Caco-2 (cell line): ENCODE measurements at places on chromosomes 16 and 17. TPM values are rescaled to one million over a fixed set of nuclear protein-coding genes. Genes with fewer than 3 reads are reported as not detected.

DNA sequence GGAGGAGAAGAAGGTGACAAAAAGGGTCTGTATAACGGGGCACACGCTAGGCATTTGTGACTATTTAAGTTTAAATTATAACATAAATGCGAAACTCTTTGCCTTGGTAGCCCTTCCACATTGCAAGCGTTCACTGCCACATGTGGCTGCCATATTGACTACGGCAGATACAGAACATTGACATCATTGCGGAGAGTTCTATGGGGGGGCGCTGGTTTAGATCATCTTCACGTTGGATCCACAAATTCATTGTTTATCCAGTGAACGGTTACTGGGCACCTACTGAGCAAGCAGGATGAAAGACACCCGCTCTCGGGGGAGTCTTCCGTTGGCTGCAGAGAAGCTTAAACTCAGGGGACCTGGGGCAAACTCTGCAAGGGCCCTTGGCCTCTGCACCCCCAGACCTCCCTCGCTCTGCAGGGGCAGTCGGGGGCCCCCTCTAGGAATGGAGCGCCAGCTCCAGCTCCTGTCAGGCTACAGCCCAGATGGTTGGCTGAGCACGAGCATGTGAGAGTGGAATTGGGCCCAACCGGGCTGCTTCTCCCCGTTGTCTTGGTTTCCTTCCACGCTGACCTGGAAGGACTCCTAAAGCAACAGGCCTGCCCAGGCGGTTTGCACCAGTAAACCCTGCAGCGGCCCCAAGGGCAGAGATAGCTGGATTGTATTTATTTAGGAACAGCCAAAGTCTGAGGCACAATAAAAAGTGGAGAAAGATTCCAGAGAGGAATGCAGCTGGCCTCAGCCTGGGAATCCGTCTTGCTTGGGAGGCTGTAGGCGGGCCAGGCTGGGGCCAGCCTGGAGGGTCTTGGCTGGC, 172.2 kb downstream of the SEC14L1 start:
- DNase-seq = peak; percentile 81
- H3K4me1 ChIP-seq = peaks cover 54% of the 10 kb centered on the region
- H3K27me3 ChIP-seq = no peaks in the 10 kb centered on the region
- peaks cover 12% of the 10 kb centered on the region for H3K36me3 ChIP-seq

DNA sequence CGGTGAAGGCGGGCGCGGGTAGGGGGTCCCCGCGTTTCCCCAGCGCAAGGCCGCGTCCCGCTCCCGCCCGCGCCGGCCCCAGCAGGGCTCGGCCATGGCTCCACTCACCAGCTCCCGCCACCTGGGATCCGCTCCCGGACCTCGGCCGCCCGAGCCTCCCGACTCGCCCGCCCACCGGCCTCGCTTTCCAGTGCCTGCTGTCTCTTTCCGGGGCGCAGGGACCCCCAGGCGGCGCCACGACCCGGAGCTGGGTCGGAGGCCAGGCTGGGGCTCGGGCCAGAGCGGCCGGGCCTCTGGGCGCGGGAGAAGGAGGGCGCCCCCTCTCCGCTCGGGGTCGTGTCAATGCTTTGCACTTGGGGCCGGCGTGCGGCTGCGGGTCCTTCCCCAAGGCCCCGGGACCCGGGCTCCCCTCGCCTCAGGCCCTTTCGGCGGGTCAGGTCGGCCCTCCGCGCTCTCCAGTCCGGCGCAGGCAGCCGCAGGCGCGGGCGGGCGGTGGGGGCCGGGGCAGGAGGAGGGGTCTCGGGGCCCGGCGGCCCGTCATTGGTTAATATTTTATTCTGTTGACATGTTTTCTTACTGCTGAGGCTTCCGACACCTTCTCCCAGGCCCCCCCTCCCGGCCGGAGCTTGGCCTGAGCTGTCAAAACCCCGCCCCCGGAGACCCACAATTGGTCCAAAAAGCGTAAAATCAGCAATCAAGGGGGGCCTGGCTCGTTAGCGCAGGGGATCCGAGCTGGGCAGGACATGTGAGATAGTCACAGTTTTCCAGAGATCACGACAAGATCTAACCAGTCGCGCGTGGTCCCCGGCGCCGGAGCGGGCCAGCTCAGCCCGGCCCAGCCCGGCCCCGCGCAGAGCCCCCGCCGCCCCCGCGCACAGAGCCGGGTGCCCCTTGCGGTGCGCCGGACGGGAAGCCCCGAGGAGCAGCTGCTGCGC, at the start of gene TBX2:
Gene TBX2 (plus strand): TSS at position 713 of the 935 bp plus-strand sequence. CDS start 334 bp downstream, outside the sequence.
- H3K4me3 ChIP-seq = peak within 1 kb of the TSS; percentile 72
- H3K27ac ChIP-seq = peak within 1 kb of the TSS; percentile 78
- peak; percentile 89 for DNase-seq
- H3K4me1 ChIP-seq = peaks cover 16% of the 10 kb centered on the region
- no peaks in the 10 kb centered on the region for H3K36me3 ChIP-seq
- H3K27me3 ChIP-seq = no peaks in the 10 kb centered on the region

GRCh38 chr16:49566432-49566831, 192.8 kb downstream of the C16orf78 start:
- H3K36me3 ChIP-seq = no peaks in the 10 kb centered on the region
- H3K27ac ChIP-seq = no peak overlapping the region
- no peaks in the 10 kb centered on the region for H3K27me3 ChIP-seq
- no peak overlapping the region for H3K4me3 ChIP-seq

DNA sequence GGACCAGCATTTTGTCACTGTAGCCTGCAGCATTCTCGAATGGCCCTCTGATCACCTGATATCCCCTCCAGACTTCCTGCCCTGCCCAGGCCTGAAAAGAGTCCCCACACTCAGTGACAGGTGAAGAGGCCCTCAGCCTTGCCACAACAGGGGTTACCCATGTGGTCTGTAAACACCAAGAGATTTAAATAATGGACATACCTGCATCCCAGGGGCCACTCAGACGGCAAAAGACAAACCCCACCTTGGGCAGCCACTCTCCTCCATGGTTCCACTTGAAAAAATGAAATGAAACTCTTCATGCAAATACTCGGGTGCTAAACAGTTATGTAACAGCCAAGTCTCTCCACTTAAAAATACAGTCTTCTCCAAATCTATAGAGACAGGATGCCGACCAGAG, 22.9 kb upstream of the PECAM1 start:
- H3K4me3 ChIP-seq = no peak overlapping the region
- no peak for DNase-seq

- no peak for DNase-seq
- no peaks in the 10 kb centered on the region for H3K36me3 ChIP-seq
- no peak overlapping the region for H3K27ac ChIP-seq
- no peaks in the 10 kb centered on the region for H3K27me3 ChIP-seq
- H3K4me1 ChIP-seq = 0 out of 2 replicates have a peak, but pooled peaks cover 4% of the 10 kb centered on the region
- H3K4me3 ChIP-seq = no peak overlapping the region
Measured at GRCh38 chr17:62658136-62658920, 30.9 kb downstream of the MRC2 start.

DNA sequence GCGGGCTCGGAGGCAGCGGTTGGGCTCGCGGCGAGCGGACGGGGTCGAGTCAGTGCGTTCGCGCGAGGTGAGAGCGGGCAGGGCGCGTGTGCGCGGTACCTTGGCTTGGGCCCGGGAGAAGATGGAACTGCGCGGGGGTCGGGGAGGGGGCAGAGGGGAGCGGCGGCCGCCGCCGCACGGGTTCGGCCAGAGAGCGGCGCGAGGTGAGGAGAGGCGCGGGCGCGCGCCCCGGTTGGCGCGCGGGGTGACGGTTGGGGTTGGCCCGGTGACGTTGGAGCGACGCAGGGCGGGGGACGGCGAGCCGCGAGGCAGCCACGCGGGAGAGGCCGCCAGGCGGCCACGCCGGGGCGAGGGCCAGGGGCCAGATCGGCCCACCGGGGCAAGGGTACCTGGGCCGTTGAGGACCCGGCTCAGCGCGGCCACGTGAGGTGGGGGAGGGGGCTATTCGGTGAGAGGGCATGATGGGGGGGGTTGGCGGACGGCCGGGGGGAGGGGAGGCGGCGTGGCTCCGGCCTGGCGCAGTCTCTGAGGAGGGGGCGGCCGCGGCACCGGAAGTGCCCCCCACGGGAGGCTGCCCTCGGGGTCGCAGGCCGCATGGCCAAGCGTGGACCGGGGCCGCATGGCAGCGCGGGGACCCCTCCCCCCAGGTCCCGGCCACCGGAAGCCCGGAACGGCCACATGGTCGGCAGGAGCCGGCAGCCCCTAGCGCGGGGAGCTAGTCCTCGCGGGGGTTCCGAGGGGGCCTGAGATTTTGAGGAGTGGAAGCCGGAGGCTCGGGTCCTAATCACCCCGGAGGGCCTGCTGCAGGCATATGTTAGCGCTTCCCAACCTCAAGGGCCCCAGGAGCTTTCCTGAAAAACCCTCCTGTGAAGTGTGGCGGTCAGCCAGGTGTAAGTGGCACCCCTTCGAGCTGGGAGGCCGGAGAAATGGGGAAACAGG, 527 bp downstream of the EIF5A start:
- H3K4me1 ChIP-seq = no peaks in the 10 kb centered on the region; the same call in 1 of the 2 replicates
- peak overlapping the region; percentile 93 for H3K27ac ChIP-seq
- H3K4me3 ChIP-seq = peak overlapping the region; percentile 71

GRCh38 chr16:86836503-86837129, 258.3 kb downstream of the FOXL1 start:
- no peaks in the 10 kb centered on the region for H3K4me1 ChIP-seq
- DNase-seq = no peak

GRCh38 chr17:56629531-56630075, 36.1 kb downstream of the NOG start:
- no peak overlapping the region for H3K27ac ChIP-seq
- H3K36me3 ChIP-seq = no peaks in the 10 kb centered on the region
- H3K27me3 ChIP-seq = 0 out of 2 replicates have a peak, but pooled peaks cover 2% of the 10 kb centered on the region
- H3K4me3 ChIP-seq = no peak overlapping the region

DNA sequence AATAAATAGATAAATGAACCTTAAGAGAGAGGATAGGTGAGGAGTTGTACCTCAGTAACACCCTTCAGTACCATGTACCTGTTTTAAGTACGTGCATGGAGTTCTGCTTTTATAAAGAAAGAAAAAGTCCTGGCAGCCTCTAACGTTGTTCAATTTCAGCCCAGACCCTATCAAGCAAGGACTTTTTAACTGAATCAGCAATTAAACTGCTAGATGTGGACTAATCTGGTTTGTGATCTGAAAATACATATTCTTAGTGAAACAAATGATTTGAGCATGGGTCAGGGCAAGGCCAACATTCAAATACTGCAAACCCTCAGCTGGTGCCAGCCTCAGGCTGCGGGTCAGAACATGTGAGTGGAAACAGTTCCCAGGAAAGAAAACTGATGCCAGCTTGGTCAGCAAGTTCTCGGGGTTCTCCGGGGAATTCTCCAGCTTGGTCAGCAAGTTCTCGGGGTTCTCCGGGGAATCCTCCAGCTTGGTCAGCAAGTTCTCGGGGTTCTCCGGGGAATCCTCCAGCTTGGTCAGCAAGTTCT, 84.5 kb downstream of the MRM3 start:
- no peak overlapping the region for H3K27ac ChIP-seq
- H3K4me3 ChIP-seq = no peak overlapping the region
- H3K36me3 ChIP-seq = no peaks in the 10 kb centered on the region
- H3K4me1 ChIP-seq = no peaks in the 10 kb centered on the region

- no peak for DNase-seq
- no peaks in the 10 kb centered on the region for H3K27me3 ChIP-seq
- H3K4me1 ChIP-seq = no peaks in the 10 kb centered on the region
- H3K4me3 ChIP-seq = no peak overlapping the region
- H3K27ac ChIP-seq = no peak overlapping the region
- no peaks in the 10 kb centered on the region for H3K36me3 ChIP-seq
Measured at GRCh38 chr16:6407596-6407995, 925.0 kb upstream of the RBFOX1 start.

DNA sequence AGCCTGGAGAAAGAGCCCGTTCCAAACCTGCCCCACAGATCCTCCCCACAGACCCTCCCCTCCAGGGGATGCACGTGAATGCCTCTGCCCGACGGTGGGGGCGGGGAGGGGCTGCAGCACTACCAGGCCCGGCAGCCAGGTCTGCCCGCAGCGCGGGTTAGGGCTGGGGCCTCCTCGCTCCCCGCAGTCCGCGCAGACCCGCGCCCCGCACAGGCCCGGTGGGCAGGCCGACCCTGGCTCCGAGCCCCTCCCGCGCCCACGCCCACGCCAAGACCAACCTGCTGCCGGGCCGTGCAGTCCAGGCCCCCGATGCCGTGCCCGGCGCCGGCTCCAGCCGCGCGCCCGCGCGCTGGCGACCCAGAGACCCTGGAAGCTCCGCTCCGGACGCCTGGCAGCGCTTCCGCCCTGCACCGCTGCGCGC, at the start of gene RPUSD1:
Gene RPUSD1 (minus strand): TSS at position 404 of the 421 bp plus-strand sequence. CDS start 644 bp downstream, outside the sequence.
- peaks cover 11% of the 10 kb centered on the region; the same call in 1 of the 2 replicates for H3K4me1 ChIP-seq
- H3K36me3 ChIP-seq = peaks cover 3% of the 10 kb centered on the region; the same call in 1 of the 2 replicates
- no peak within 1 kb of the TSS for H3K27ac ChIP-seq
- no peaks in the 10 kb centered on the region for H3K27me3 ChIP-seq
- peak; percentile 54 for DNase-seq

DNA sequence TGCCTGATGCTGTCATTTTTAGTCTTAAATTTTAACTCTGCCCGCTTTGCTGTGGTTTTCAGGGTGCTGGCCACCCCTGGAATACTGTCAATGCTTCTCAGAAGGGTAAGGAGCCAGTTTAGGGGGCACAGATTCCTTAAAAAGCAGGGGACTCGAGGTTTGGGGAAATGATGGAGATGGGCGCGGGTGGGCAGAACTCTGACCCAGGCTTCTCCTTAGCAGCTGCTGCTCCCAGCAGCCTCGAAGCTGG, 23.7 kb downstream of the STAT5A start:
- no peaks in the 10 kb centered on the region for H3K27me3 ChIP-seq
- H3K4me1 ChIP-seq = peaks cover 17% of the 10 kb centered on the region
- H3K27ac ChIP-seq = peak overlapping the region; percentile 33
- DNase-seq = no peak

DNA sequence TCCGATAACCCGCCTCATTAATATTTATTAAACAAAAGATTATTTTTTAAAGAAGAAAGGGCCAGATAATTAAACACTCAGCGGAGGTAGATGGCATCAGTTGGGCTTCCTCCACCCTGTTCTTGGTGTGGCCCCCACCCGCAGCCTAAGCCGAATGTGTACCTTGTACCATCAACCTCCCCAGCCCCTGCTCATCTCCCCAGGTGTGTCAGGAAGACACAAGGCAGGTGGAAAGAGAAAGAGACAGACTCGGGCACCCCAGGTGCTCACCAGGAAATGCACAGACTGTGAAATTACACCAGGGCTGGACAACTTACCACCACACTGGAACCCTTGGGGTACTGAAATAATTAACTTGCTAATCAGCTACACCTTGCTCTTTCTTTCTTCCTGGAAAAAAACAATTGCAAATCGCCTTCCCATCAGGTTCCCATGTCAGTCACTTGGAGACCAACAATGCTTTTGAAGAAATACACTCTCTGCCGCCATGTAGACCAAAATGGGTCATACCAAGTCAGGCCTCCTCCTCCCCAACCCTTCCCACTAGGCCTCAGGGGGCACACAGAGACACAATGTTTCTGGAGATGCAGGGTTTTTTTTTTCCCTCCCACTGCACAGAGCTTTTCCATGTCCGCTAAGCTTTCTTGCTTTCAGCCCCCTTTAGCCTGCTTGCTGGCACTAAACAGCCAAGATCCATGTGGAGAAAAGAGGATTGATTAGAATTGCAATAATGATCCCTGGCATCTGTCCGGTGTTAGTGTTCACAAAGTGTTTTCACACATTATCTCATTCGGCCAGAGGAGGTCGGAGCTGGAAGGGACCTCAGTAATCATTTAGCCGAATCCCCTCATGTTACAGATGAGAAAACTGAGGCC, 8.6 kb upstream of the LHX1 start:
- peaks cover 7% of the 10 kb centered on the region for H3K27me3 ChIP-seq
- no peak for DNase-seq
- H3K4me1 ChIP-seq = no peaks in the 10 kb centered on the region
- no peak overlapping the region for H3K4me3 ChIP-seq

GRCh38 chr16:87053016-87053982, 263.9 kb downstream of the C16orf95 start:
- no peaks in the 10 kb centered on the region; the same call in 1 of the 2 replicates for H3K4me1 ChIP-seq
- no peak overlapping the region for H3K4me3 ChIP-seq
- H3K36me3 ChIP-seq = no peaks in the 10 kb centered on the region; the same call in 1 of the 2 replicates
- H3K27me3 ChIP-seq = no peaks in the 10 kb centered on the region

The ACSM5 gene
- not detected in 2 replicates for total RNA-seq

The CACNG4 gene
- total RNA-seq = 10.1 and 12.8 TPM in 2 replicates

The CTCF gene
- 60.8 and 67.8 TPM in 2 replicates for total RNA-seq

The ZPBP2 gene
- total RNA-seq = not detected in 2 replicates

The KRTAP4-9 gene
- total RNA-seq = not detected in 2 replicates

The PTX4 gene
- total RNA-seq = not detected in 2 replicates

The CCR7 gene
- total RNA-seq = not detected in 2 replicates

The KIFC3 gene
- total RNA-seq = 103 and 108 TPM in 2 replicates

The SETD6 gene
- total RNA-seq = 34.9 and 41.7 TPM in 2 replicates
